Lower leg skin (tissue), 4 donors: ENCODE measurements at places on chromosomes 3 and 15.

DNA sequence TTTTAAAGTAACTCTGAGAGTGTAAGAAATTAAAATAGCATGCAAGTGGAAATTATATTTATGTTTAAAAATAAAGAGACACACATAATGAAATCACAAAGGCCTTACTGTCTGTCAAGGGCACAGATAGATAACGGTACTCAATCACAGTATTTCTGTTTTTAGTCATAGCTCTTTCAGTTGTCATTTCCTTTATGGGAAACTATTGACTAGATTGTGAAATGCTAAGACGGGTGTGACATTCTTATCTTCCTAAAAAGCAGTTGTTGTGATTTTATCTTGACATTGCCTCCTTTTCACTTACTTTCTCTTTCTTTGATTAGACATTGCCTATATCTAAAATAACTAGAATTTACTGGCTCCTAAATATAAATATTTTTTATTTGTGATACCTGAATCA, 100.1 kb upstream of the PLSCR5 start:
- no peak for DNase-seq

DNA sequence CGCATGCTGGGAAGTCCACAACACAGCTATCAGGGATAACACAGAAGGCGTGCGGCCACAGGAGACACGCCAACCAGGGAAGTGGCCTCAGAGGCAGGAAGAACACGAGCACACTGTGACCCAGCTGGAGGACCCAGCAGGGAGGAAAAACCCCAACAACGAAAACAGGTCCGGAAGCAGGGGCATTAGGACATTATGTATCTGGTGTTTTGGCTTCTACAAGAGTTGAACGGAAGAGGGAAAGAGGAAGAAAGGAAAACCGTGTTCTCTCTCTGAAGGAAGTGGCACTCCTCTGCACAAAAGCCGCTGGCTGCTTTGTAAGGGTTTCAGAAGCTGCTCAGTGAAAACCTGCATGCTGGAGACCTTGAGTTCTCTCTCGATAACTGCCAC, 61.8 kb downstream of the HACD2 start:
- DNase-seq, result peak; percentile 44

- no peak for DNase-seq
Measured at GRCh38 chr15:44034334-44034733, 160.7 kb downstream of the FRMD5 start.

DNA sequence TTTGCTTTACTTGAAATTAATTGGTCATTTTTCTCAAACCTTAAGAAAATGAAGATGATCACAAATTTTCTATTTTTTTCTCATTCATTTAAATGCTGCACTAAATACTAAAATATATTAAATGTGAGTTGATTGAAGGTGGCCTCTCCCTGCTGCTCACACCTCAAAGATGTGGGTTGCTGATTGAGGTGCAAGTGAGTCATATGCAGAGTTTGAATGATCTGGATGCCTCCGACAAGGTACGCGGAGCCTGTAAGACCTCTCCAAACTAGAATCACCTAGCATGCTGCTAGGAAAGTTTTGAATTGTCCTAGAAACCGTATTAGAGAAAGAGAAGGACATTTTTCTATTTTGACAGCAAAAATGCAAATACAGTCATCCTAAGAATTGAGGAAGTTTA, 211.3 kb upstream of the FEZF2 start:
- DNase-seq, result no peak

DNA sequence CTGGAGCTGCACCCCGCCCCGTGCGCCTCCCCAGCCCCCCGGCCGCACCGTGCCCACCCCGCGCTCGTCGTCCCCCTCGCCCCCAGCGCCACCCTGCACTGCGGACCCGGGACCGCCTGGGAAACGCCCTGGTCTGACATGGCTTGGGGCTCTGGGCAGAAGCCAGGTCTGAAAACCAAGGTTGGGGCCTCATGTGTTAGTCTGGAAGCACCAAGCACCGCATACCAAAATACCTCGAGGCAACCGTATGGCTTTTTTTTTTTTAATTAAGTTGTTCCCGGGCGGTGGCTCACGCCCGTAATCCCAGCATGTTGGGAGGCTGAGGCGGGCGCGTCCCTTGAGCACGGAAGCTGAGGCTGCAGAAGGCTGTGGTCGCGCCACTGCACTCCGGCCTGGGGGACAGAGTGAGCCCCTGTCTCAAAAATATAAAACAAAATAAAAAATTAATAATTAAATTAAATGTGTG, 91.5 kb upstream of the CHD2 start:
- DNase-seq, result peak; percentile 56

GRCh38 chr3:112822064-112823055, 24.3 kb downstream of the CD200R1L start:
- DNase-seq, result no peak

DNA sequence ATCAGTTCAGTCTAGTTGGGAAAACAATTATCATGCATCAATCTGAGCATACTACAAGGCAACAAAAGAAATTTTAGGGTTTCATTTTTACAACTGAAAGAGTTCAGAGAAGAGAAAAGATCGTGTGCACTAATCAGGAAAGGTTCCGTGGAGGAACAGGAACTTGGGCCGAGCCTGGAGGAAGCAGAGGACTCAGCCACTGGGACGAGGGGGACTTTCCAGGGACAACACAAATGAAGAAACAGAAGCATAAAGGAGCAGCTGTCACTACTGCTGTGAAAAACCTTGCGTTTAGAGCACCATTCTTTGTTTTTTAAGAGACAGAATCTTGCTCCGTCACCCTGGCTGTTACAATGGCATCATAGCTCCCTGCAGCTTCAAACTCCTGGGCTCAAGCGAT, 60.5 kb downstream of the MYO1E start:
- DNase-seq, result no peak

DNA sequence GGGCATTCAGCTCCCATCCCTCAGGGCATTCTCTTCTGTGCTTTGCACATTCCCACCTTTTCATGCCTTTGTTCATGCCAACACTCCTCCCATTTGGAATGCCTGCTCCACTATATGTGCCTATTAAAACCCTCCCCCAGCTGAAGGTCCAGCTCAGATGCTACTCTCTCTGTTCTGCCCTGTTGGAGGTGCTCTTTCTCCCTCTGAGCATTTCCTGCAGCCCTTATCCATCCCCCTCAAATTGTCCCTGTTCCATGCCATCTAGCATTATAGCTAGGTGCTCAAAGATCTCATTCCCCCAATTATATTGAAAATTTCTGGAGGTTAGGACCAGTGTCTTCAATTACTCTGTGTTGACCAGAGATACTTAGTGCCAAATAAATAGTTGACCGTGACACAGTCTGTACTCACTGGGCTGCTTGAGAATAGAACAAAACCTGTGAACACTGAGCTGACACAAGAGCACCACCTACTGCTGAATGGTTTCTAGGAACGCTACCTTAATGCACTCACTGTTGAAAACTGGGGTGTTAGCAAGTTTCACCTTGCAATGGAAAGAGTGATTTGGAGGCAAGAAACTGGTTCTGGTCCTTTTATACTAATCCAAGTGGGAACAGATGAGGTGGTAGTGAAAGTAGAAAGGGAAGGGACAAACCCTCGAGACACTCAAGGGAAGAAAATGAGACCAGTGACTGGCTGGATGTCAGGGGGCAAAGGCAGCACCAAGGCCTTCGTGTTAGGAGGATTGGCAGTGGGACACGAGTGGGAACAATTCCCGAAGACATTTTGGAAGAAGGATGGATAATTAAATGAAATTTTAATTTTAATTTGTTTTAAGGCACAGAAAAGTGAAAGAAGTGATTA, 289.8 kb upstream of the ROPN1 start:
- DNase-seq, result no peak

- DNase-seq, result no peak
Measured at GRCh38 chr3:149542375-149543312, 68.1 kb downstream of the TM4SF4 start.

DNA sequence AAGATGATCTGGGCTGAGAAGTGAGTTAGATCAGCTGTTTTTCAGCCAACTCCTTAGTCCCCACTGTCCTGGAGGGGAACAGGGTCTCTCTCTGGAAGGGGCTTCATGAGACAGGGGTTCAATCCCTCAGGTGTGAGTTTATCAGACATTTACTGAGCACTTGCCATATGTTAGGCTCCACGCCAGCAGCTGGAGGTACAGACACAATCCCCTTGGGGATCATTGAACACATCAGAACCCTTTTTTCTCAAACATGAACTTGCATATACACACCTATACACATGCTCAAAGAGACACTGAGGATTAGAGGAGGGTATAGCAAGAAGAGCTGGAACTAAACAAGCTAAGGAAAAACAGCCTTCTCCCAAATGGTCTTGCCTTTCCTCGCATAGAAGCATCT, 5.5 kb upstream of the BMF start:
- DNase-seq, result no peak

DNA sequence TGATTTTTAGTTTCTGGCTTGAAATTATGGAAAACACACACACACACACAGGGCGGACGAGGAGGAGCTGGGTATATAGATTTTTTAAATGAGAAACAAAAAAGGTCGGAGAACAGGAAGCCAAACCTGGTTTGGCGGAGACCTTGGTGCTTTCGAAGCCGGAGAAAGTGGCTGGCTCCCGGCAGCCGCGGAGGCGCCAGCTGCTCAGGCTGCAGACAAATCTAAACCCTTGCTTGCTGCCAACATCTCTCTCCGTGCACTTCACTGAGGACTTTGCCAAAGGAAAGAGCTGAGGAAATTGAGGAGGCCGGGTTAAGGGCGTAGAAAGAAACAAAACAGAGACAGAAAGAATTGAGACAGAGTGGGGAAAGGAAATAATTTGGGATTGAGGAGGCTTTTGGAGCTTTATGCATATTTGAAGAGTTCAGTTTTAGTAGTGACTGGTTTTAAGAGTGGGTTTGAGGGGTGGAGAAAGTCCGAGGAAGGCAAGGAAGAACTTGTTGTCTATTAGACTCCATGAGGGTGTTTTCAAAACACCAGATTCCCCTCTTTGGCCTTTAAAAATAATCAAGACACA, 2.2 kb downstream of the ZIC1 start:
- no peak for DNase-seq

DNA sequence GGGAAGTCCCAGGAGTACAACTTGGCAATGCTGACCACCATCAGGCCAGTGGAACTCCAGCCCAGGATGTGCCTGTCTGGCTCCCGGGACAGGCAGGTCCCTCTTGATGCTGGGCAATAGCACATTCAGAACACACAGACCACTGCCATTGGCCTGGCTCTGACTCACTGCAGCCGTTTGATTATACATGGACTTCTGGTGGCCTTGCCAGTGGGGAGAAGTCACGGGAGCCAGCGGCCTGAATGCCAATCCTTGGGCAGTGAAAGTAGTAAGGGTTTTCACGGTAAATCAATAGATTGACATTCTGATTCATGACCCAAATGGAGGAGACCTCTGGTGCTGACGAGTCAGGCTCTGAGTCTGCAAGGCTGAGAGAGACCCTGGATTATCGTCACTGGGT, 12.5 kb upstream of the PROK2 start:
- DNase-seq, result no peak

- DNase-seq, result no peak
Measured at GRCh38 chr3:65412588-65412987, 626.1 kb downstream of the MAGI1 start.

- no peak for DNase-seq
Measured at GRCh38 chr3:137100326-137100725, 142.5 kb downstream of the IL20RB start.

- no peak for DNase-seq
Measured at GRCh38 chr15:35003928-35004327, 15.8 kb upstream of the ZNF770 start.

GRCh38 chr3:4852780-4853748, 126.2 kb upstream of the BHLHE40 start:
- DNase-seq, result no peak

DNA sequence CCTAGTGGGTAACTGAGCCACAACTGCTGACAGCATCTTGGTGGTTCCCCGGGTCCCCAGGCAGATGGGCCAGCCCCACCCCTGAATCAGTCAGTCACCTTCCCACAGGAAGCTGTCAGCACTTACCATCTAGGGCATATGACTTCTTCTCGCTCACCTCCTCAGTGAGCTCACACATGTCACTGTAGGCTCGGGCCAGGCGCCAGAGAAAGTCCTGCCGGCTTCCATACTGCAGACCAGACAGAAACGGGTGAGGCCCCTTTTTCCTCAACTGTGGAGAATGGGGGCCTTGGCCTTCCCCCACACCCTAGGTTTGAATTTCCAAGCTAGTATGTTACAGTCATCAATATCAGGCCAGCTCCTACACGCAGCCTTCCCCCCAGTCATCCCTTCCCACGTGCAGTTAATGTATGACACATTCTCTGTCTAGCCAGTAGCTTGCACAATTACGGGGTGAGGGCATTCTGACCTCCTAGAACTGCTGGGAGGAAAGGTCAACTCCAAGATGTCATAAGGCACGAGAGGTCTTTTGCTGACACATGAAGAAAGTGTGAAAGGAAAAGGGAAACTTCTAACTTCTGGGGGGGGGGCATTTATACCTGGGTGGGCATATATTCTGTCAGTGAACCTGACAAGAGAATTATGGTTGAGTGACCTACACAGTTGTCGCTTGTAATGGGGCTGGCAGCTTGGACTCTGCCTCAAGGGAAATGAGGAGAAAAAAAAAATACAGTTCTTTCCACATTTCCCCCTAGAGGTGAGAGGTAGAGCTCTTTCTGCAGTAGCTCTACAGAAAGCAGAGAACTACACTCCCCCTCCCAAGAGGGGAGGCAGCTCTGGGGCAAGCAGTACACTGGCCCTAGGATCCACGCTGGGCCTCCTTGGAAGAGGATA, 10.9 kb downstream of the RMDN3 start:
- DNase-seq, result no peak

- peak; percentile 33 for DNase-seq
Measured at GRCh38 chr3:153768561-153769469, 352.4 kb upstream of the ARHGEF26 start.

DNA sequence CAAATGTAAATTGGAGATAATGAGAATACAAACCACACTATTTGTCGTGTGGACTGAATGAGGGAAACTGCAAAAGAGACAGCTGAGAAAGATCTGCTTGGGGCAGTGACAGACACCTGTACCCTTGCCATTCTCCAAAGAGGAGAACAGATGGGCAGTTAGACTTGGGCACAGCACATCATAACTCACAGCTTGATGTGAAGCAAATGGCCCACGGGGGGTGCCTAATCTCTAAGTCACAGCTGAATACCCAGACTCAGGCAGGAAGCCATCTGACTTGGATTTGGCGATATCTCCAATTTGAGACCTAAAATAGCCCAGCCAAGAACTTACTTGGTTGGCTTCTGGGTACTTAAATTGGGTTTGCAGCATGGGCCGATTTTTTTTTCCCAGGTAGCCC, 10.0 kb upstream of the SLC6A11 start:
- DNase-seq, result no peak

DNA sequence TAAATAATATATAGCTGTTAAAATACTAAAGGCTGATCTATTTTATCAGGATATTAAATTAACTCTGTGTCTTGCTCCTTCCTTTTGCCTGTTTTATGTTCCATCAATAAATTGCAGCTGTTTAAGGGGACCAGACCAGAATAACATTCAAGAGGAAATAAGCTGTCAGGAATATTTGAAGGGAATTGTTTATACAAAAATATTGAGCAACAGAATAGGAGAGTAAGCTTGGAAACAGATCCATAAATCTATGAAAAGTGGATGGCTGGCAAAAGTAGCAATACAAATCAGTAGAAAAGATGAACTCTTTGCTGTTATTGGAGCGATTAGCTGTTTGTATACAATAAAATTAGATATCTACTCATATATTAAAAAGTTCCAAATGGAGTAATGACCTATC, 36.2 kb upstream of the PLSCR2 start:
- no peak for DNase-seq
